ENCODE measurements at places on chromosomes 3 and 15. TPM values are rescaled to one million over a fixed set of nuclear protein-coding genes. Genes with fewer than 3 reads are reported as not detected.

Gene SLC22A14
- not detected for total RNA-seq

Gene DNAJB8
- total RNA-seq: not detected

Gene ST3GAL6
- 10.7 TPM for total RNA-seq

Gene FAM174B
- 1.6 TPM for total RNA-seq

Gene CEMIP
- 537 TPM for total RNA-seq

Gene NFKBIZ
- total RNA-seq: 39.2 TPM

Gene LRRIQ4
- not detected for total RNA-seq

Gene HTR3E
- total RNA-seq: not detected

Gene FBXO40
- total RNA-seq: not detected

Gene OSTN
- not detected for total RNA-seq

Gene FAM240A
- not detected for total RNA-seq

Gene WWTR1
- 44.2 TPM for total RNA-seq

Gene BRPF1
- total RNA-seq: 9.6 TPM

Gene MYZAP
- 0.54 TPM for total RNA-seq

Gene GOLGA8T
- not detected for total RNA-seq

Gene TNFSF10
- 0.36 TPM for total RNA-seq

Gene ZMYND10
- total RNA-seq: not detected

Gene LYZL4
- total RNA-seq: not detected

Gene INSYN1
- total RNA-seq: 2.9 TPM

Gene RLBP1
- not detected for total RNA-seq

Gene ACSBG1
- not detected for total RNA-seq

Gene ILDR1
- not detected for total RNA-seq

Gene P2RY1
- total RNA-seq: 3.6 TPM

Gene AGTR1
- 3.1 TPM for total RNA-seq

Gene SMAD6
- total RNA-seq: 48.9 TPM

Gene PRTG
- 5.8 TPM for total RNA-seq

Gene PIERCE2
- total RNA-seq: 0.18 TPM

Gene CFAP100
- not detected for total RNA-seq

Gene LRRC31
- not detected for total RNA-seq

Gene CCR1
- not detected for total RNA-seq

Gene ZNF620
- total RNA-seq: 0.72 TPM

Gene CLDN16
- total RNA-seq: not detected

Gene SPESP1
- total RNA-seq: 14.3 TPM

Gene TEX55
- not detected for total RNA-seq

Gene SLC28A2
- not detected for total RNA-seq

Gene ZIC1
- not detected for total RNA-seq

Gene SCAANT1
- total RNA-seq: not detected

Gene KBTBD8
- total RNA-seq: 2.0 TPM

Gene HHATL
- total RNA-seq: not detected

Gene ACKR4
- total RNA-seq: 1.5 TPM

Gene FURIN
- 50.2 TPM for total RNA-seq

Gene TMEM212
- not detected for total RNA-seq

Gene PRSS50
- total RNA-seq: not detected

Gene AP3B2
- total RNA-seq: not detected
